ENCODE measurements at places on chromosomes 2 and 18.

GRCh38 chr18:31723639-31723989 is 37.1 kb downstream of the SLC25A52 start:
- DNase-seq = no peak

DNA sequence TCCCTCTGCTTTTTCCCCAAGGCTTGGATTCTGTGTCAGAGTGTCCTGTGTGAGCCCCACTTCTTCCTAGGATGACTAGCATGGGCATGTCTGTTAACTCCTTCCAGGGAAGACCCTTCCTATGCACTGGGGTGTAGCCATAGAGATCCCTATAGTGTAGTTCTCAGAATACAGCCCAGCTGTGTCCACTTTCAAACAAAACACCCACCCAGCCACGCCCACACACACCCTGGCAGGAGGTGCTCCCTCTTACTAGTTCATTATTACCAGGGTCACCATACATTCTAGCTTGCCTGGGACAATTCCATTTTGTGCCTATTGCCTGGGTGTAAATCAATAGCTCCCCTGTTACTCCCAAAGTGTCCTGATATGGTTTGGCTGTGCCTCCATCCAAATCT is 195.6 kb downstream of the MYCN start:
- no peak for DNase-seq

DNA sequence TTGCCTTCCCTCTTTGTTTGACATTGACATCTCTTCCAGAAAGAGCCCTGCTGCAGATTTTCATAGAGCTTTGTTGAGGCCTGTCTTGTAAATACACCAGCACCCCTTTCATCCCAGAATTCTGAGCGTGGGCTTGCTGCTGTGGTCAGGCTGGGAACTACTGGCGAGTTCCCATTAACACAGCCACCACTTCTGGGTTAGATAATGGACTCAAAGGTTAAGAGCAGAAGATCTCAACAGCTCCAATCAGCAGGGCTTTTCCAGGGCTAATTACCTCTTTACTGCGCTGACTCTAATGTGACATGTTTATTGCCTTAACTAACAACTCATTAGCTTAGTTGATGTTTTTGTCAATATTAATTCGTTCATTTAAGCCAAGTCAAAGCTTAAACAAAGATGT is 235.9 kb upstream of the BOD1L2 start:
- DNase-seq = no peak

GRCh38 chr2:41872646-41873045 is 175.2 kb upstream of the PKDCC start:
- no peak for DNase-seq

GRCh38 chr2:69012310-69013141 is 453 bp upstream of the ANTXR1 start:
- peak; percentile 16 for DNase-seq

GRCh38 chr2:213991453-213992108 is 419.3 kb upstream of the VWC2L start:
- no peak for DNase-seq

DNA sequence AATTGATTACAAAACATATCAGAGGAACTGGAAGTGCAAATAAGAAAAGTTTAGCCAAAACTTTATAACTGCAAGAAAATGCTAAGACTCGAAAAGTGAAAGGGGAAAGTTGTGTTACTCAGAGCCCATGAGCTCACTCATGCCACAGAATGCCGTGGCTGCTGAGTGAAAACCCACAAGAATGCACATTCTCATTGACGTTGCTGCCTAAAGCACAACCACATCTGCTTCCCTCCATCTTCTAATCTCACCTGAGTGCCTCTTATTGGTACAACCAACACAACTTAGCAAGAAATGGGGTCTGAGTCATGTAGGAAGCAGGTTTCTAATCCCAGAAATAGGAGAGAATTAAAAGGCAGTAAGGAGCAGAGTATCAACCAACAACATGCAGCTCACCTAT is 259.7 kb downstream of the LNPK start:
- DNase-seq = no peak

DNA sequence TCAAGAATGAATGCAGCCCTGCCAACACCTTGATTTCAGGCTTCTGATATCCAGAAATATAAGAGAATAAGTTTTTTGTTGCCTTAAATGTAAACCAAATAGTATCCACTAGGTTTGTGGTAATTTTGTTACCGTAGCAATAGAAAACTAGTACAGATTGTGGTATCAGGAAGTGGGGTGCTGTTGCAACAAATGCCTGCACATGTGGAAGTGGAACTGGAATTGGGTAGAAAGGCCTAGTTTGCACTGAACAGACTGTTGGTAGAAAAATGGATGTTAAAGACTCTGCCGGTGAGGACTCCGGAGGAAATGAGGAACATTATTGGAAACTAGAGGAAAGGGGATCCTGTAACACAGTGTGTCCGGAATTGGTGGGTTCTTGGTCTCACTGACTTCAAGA is 145.8 kb upstream of the MGAT5 start:
- no peak for DNase-seq

- no peak for DNase-seq
Measured at GRCh38 chr2:239465017-239466001, 64.5 kb upstream of the HDAC4 start.

- peak; percentile 54 for DNase-seq
Measured at GRCh38 chr2:25286025-25286400, 55.7 kb downstream of the DNMT3A start.

DNA sequence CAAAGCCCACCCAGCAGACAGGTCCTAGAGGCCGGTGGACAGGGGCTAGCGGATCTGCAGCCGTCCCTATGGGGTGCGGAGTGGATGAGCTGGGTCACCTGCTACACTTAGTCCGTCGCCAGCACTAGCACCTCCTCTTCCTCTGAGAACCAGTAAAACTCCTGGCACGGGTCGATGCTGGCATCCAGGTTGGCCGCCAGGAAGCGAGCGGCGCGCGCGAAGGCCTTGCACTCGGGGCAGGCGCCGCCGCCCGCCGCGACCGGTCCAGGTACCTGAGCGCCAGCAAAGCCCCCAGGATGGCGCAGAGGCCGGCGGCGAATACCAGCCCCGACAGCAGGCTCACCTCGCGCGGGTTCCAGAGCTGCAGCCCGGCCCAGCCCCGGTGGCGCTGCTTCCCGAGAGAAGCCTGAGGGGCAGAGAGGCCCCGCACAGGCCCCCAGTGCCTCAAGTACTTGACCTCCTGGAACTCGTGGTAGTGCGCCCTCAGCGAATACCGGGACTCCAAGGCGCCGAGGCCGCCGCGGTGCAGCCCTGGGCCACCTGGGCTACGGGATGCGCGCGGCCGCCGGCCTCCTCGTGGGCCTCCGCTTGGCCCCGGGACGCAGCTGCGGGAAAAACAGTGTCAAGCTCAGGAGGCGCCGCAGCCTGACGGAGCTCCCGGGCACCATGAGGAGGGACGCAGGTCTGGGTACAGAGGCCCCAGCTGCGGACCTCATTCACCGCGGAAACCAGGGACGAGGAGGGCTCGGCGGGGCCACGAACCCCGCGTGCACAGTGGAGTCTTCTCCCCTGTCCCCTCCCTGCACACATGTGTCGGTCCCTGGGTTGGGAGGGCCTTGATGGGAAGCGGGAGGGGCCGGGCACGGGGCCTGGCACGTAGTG is 27.5 kb upstream of the ALPP start:
- no peak for DNase-seq

DNA sequence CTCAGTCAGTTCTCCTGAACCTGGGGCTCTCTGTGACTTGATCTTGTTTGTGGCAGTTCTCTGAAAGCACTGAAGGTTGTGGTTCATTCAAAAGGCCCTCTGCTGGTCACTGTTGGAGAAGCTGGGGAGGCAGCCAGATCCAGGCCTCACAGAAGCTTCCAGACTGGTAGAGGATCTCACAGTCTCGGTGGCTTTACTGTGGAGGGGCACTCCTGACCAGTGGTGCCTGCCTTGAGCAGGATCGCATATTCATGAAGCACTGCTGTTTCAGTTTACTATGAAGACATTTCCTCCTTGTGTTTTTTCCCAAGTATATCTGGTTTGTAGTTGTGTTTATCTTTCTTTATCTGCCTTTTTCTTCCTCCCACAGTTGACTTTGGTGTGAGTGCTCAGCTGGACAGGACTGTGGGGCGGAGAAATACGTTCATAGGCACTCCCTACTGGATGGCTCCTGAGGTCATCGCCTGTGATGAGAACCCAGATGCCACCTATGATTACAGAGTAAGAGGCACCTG is 133.9 kb downstream of the MAP4K4 start:
- DNase-seq = peak; percentile 33

DNA sequence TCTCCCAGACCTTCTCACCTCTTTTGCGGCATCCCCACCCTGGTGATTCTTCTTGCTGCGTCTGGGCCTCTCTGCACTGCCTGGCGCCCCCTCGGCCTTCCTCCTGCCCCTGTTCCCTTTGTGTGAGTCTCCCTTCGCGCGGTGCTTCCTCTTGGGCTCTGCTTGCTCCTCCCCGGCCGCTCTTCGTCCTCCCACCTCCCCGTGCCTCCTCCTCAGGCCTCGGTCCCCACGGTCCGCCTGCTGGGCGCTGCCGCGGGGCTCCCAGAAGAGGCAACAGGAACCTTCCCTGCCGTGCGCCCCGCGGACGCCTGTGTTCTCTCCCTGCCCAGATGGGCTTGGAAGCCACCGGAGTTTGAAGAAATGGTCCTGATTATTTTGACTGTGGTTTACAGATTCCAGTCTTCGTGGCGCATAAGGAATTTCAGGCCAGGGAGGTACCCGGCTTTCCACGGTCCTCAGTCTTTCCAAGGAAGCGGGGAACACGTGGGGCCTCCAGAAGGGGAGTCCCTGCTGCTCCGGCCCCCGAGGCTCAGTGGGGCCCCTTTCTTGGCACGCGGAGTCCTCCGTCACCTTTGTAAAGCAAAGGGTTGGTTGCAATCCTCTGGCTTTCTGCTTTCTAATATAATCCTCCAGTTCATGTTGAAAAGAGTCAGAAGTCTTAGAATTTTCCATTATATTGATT is 13.1 kb downstream of the RNU2-63P start:
- DNase-seq = no peak

DNA sequence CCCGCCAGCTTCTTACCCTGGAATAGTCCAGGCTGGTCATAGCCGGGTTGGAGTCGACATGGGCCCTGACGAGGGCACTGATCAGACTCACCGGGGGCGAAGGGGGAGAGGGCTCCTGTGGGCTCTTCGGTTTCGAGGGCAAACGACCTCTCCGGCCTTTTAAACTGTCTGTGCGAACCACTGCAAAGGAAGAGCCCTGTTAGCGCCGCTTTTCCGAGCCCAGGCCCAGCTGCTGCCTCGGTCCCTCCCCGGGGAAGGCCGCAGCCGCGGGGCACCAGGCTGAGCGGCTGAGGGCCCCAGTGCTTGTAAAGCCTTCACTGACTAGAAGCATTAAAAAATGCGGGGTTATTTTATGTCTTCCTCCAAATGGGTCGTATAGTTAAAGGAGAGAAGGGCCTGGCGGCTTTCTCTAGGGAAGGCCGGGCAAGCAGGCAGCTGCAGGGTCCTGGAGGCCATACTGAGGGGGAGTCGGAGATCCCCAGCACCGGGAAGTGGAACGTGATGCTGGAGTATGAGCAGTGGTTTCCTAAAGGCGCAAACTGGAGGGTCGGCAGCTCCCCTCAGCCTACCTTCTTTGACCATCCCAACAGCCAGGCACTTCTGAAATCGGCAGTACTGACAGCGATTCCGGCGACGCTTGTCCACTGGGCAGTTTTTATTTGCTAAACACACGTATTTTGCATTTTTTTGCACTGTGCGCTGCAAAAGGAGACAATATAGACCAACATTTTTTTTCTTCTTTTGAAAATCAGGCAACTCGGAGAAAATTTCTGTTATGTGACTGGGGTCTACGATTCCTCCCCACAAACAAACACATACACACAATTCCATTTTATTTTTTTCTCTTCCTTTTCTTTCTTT is 4.5 kb downstream of the NR4A2 start:
- DNase-seq = no peak

DNA sequence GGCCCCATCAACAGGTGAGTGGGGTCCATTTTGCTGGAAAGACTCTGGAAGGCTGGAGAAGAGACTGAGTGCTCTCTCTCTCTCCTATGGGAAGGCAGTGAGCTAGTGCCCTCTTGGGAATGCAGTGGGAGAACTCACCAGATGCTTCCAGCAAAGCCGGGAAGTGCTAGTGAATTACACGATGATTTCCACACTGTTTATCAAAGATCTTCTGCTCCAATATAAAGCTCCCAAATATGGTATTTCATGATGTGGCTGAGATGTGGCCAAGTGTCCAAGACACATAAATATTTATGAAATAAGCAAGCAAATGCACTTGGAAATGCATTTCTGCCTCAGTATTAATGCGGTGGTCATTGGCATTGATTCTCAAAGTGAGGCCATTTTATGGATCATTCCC is 135.9 kb downstream of the VAPA start:
- no peak for DNase-seq

DNA sequence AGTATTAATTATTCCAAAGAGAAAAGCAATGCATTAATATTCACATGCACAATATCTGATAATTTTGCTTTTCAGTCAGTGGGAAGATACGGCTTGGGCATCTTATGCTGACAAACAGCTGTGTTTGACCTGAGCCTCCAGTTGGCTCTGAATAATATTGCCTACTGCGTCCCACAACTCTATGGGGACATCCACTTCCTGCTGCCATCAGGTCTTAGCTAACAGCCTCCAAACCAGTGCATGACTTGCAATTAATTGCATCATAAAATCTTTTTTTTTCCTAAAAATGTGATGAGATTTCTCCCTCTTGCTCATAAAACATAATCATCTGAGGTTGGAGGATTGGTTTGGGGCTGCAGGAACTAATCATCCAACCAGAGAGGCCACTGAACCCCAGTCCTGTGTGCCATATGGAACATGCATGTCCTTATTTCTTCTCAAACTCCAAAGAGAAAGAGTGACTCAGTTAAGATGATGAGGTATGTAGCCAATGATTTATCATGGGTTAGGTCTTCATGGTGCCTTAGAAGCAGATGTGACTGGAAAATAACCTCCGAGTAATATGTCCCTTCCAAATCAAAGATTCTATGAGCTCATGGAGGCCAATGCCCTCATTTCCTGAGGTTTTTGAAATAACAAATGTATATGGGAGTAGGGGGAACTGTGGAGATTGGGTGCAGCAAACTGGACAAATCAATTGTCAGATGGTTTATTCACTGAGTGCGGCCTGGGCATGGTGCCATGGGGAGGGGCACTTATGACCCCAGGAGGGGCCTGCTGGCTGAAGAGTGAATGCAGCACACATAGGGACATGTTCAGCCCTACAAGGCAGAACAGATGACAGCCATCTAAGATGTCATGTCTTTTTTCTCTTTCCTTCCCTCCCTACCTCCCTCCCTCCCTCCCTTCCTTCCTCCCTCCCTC is 39.4 kb downstream of the EDAR start:
- no peak for DNase-seq

DNA sequence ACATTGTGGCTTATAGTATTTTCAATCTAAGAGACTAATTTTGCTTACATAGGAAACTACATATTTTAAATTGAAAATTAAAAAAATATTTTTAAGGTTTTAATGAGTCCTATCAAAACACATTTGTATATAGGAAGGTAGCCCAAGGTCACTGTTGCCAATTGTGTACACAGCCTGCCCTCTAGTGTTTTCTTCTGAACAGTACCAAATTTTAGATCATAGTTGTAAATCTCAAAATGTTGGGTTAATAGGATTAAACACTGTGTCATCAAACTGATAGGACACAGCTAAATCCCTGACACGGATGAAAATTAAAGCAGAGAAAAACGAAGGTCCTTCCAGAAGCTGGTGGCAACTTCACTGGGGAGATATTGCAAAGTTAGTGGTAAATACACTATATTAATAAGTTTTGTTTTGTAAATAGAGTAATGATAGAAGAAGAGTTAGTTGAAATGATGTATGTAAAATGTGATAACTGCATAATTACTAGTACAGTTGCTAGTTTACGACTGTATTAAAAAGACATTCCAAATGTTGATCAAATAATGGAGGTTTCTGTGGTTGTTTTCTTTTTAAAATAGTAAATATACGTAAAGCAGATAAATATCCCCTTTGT is 19.7 kb downstream of the CLUL1 start:
- DNase-seq = no peak

- no peak for DNase-seq
Measured at GRCh38 chr2:199861132-199861774, 10.3 kb upstream of the FTCDNL1 start.
